ENCODE measurements at places on chromosomes 5 and 9.

DNA sequence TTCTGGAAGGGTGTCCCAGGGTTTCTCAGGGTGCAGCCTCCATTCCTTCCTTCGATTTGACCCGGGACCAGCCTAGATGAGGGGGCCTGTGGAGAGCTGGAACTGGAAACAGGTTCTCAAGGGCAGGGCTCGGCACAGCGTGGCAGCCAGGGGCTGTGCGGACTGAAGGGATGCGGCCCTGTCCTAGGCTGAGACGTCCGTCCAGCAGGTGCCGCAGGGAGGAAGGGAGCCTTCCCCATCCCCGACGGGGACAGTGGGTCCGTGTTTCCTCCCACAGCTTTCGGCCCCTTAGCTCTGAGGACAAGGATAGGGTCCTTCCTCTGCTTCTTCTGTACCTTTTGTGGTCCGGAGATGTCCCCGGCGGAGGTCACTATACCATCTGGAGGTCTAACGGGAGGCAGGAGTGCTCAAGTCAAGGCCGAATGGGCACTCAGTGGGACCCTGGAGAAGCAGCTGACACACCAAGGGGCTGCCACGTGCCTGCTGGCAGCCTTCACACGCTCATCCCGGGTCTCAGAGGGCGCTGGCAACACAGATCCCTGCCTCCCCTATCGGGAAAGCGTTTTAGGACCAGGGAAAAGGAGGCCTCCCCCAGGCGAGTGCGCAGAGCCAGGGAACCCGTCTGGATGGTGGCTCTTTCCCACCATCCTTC is 49.9 kb downstream of the USP20 start:
- DNase-seq: no peak

- no peak for DNase-seq
Observed at GRCh38 chr9:90868555-90868954, 66.9 kb downstream of the SYK start.

DNA sequence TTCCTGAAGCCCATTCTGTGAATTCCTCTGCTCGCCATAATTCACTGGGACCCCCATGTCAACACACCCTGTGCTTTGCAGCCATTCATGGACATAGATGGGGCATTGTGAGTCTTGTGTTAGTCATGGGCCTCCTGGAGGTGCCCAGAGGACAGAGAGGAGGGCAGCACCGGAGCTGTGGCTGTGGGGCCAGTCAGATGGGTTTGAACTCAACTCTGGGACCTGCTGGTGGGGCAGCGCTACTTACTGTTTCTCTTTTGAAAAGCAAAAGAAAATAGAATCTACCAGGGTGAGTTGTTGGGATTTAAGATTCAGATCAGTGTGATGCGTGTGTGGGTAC is 11.3 kb upstream of the EXOC3 start:
- DNase-seq: no peak

DNA sequence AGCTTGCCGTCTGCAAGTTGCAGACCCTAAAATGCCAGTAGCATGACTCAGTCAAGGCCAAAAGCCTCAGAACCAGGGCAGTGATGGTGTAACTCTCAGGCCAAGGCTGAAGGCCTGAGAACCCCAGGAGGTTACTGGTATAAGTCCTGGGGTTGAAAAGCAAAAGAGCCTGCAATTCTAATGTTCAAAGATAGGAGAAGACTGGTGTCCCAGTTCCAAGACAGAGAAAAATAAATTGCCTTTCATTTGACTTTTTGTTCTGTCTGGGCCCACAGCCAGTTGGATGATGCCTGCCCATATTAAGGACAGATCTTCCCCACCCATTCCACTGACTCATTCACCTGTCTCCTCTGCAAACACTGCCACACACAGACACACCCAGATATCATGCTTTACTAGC is 673.2 kb downstream of the CDH18 start:
- DNase-seq: no peak

- DNase-seq: no peak
Observed at GRCh38 chr5:168706655-168707069, 127.5 kb upstream of the PANK3 start.

DNA sequence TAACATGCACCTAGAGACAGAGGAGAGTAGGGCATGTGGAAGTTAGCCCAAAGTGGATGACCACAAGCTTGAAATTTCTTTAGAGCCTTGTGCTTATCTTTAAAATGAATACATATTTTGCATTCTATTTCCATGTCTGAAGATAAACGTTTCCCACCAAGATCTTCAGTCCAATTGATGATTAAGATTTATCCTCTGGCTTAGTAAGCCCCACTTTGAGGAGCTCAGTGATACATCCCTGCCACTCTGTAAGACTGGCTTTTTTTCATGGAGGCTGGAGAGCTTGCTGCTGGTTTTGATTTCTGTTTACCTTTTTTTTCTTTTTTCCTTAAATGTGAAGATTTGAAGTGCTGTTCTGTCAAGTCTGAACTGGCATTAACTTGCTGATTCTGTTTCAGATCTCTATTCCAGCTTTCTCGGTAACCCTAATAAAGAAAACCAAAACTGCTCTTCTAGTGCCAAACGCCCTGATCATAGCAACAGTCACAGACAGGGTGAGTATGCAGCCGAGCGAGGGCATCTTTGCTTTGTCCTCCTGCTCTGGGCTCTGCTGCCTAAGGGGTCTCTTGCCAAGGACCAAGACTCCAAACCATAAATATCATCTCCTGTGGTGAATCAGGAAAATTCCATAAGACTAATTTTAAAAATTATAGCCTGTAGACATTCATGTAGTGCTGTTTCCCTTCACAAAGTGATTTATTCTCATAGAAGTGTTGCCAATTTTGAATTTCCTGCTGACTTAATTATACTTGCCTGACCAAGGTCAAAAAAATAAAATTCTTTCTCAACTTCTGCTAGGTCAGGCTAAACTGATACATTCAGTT is 54.3 kb downstream of the GRAMD2B start:
- no peak for DNase-seq

GRCh38 chr9:71791875-71792274 is 23.6 kb upstream of the CEMIP2 start:
- DNase-seq: no peak

DNA sequence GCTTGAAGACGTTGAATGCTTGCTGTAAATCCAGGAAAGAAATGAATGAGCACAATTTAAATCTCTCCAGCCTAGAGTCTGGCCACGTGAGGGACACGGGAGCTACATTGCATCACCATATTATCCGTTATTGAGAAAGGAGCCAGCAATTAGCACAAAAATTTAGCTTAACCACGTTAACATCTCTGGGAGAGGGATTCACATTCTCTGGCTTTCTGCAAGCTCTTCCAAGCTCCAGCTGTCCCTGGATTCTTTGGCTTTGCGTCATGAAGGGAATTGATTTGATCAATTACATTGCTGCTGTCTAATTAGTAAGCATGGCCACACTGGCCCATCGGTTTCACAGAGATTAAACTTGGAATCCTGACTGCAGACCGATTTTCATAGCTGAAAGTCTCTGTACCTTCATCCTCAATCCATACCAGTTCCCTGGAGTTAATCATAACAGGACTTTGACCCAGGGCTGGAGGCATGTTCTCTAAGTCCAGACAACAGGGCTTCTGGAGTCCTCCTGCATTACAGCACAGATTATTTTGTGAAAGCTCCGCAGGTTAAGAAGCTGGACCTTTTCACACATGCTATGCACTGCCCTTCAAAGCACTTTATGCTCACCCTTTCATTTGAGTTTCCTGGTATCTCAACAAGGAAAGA is 31.6 kb downstream of the ADRA1B start:
- no peak for DNase-seq

GRCh38 chr5:179874136-179874535 is 15.5 kb upstream of the MRNIP start:
- DNase-seq: no peak

GRCh38 chr5:120152472-120152871 is 311.6 kb upstream of the PRR16 start:
- DNase-seq: no peak

GRCh38 chr9:91939978-91940377 is 10.1 kb downstream of the ROR2 start:
- no peak for DNase-seq

GRCh38 chr5:124996764-124997077 is 250.3 kb upstream of the ZNF608 start:
- DNase-seq: no peak

- no peak for DNase-seq
Observed at GRCh38 chr5:2164586-2164985, 281.9 kb upstream of the IRX4 start.

- no peak for DNase-seq
Observed at GRCh38 chr5:141882594-141883183, 4.5 kb upstream of the PCDH1 start.

DNA sequence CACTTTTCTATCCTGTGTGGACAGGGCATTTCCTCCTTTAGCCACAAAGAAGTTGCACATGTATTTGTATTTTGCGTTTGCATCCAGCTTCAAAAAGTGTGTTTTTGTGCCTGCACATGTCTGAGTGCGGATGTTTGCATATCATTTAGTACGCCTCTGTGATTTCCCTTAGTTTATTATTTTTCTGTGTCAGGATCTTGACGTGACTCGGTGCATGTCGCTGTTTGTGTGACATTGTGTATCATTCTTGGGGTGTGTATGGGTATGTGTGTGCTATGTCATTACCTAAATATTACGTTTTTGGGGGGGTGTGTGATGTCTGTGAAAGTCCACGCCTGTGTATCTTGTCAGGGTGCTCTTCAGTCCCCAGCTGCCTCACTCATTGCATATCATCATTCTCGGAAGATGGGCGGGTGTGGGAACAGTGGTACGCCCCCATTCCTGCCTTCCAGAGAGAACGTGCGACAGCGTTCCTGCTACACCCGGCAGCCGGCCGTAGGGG is 416 bp upstream of the PAIP2 start:
- no peak for DNase-seq

DNA sequence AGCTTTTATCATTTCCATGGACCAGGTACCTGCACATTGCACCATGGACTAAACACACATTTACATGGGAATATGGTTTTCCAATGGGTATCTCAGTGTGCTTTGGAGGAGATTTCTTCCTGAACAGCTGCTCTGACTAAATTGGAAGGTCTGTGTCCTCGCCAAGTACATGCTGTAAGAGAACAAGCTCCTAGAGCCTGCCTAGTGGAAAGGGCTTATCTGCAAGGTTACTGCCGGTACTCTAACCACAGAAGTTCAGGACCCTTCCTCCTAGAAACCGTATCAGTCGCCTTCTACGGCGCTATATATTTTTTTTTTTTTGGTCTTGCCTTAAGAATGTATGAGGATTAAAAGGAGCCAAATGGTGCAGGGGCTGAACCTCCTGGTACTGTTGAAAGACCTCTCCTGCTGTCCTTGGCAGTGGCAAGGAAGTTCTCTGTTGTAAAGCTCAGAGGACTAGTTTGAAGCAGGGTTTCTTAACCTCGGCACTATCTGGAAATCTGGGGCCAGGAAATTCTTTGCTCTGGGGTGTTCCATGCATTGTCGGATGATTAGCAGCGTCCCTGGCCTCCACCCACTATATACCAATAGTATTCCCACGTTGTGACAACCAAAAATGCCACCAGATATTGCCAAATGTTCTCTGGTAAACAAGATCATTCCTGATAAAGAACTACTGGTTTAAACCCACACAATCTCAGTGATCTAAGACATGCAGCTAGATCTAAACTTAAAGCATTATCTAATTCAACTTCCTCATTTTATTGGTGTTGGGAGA is 107.4 kb downstream of the FBXO38 start:
- no peak for DNase-seq

GRCh38 chr5:33487236-33487635 is 46.5 kb downstream of the TARS1 start:
- no peak for DNase-seq

DNA sequence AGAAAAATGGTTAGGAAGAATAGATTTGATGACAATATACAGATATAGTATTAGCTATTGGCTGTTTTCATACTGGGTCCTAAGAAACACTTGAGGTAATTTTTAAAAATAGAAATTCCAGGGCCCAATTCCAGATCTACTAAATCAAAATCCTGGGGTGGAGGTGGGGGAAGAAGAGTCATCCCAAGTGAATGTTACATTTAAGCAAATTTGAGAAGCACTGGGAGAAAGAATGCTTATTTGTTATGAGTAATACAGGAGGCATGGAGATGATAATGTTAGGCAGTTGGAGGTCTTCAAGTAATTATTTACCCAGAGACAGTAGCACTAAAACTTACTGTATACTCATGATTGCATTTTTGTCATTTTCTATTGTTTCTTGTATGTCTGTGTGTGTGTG is 93.0 kb upstream of the DAB2 start:
- no peak for DNase-seq

DNA sequence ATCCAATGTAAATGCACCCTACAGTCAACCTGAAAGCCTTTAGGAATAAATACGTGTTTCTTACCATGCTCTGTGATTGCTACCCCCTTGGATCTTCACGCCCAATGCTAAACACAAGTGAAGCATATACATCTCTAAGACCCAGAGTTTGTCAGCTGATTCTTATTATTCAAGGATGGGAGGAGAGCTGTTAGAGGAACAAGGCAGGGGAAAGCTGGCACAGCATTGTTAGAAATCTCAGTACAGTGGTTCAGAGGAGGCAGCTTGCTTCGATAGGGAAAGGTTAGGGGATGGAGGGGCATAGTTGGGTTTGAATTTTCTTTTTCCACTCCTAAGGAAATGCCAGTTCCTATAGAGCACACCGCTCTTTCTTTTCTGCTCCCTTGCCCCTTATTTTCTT is 16.7 kb upstream of the TAF11L2 start:
- DNase-seq: no peak

DNA sequence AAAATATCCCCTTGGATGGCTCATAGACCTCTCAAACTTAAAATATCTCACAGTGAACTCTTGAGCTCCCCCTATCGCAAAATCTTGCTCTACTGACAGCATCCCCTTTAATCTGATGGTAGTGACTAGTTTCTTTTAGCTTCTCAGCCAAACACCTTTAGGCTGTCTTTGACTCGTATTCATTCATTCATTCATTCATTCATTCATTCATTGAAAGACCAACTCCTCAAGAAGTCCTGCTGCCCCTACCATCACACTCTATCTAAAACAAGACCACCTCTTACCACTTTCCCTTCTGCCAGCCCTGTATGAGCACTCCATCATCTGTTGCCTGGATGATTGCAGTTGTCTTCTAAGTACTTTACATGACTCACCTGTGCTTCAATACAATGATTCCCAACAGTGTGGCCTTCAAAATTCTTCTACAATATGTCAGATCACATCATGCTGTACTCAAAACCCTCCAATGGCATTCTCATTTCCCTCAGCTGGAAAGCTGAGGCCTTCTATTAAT is 46.8 kb downstream of the ITGA2 start:
- no peak for DNase-seq

- DNase-seq: no peak
Observed at GRCh38 chr5:483011-483410, 40.0 kb downstream of the EXOC3 start.

DNA sequence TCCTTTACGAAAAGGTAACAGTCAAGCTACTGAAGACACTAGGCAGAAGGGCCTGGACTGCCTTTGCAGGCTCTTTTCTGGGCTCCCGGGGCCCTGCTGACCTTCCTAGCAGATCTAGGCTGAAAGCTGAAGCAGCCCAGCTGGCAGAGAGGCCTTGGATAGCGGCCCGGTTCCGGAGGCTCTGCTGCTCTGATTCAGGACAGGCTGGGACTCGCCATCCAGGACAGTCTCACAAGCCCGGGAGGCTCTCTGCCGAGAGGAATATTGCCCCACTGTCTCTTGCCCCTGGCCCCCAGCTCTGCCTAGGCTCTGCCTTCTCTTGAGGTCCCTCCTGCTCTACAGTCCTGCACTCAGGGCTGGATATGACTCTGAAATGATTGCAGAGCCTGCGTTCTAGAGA is 67.8 kb downstream of the PSD2 start:
- no peak for DNase-seq

Measured in naive thymus-derived CD8-positive, alpha-beta T cell (primary cell).